ENCODE measurements at places on chromosomes 1 and 21. TPM values are rescaled to one million over a fixed set of nuclear protein-coding genes. Genes with fewer than 3 reads are reported as not detected.

DNA sequence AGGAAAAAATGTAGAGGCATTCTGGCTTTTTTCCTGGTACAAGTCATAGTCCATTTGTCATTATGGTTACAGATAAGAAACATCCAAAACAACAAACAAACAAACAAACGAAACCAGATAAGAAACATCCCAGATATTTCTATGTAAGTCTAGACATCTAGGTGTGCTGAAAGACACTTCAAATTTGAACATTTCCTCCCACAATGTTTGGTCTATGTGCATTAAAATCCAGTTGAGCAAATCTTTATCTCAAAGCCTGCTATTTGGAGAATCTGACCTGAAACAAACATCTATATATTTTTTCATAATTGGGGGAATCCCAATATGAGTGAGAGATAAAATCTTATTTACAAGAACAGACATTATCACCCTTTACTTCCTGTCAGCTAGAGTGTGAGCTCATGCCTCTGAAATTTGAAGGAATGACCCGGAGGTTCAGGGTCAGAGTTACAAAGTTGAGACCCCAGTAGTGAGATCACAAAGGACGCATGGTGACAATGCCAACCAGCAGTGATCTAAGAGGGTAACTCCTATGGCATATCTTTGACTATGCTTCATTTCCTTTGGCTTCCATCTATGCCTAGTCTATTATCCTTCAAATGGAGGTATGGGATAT, 182.9 kb upstream of the ATP1B1 start:
- no peaks in the 10 kb centered on the region for H3K4me1 ChIP-seq
- no peaks in the 10 kb centered on the region for H3K36me3 ChIP-seq
- DNase-seq, result no peak
- H3K27me3 ChIP-seq, result no peaks in the 10 kb centered on the region
- H3K27ac ChIP-seq, result no peak overlapping the region

DNA sequence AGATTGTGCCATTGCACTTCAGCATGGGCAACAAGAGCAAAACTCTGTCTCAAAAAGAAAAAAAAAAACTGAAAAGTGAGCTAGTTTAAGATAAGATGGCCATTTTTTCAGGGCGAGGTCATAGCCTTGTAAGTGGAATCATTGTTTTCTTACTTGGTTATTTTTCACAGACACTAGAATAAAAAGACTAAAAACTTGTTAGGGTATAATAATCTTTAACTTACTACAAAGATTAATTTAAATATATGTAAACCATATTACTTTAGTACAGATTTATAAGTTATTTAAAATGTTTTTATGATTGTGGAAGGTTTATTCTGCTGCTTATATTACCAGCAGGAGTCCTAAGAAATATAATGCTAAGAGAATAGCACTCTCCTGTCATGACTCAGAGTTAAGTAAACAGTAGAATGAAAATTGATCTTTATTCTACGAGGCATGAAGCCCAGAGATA, 23.5 kb downstream of the ANGPTL1 start:
- no peak for DNase-seq
- H3K4me3 ChIP-seq, result no peak overlapping the region
- no peak overlapping the region for H3K27ac ChIP-seq
- no peaks in the 10 kb centered on the region for H3K4me1 ChIP-seq
- H3K27me3 ChIP-seq, result no peaks in the 10 kb centered on the region

GRCh38 chr1:116544588-116545358, 26.1 kb downstream of the CD58 start:
- no peak overlapping the region for H3K27ac ChIP-seq
- no peaks in the 10 kb centered on the region for H3K27me3 ChIP-seq
- no peak overlapping the region for H3K4me3 ChIP-seq
- no peak for DNase-seq
- H3K36me3 ChIP-seq, result peaks cover 13% of the 10 kb centered on the region
- H3K4me1 ChIP-seq, result peaks cover 48% of the 10 kb centered on the region

- H3K27me3 ChIP-seq, result peaks cover 5% of the 10 kb centered on the region
- H3K4me3 ChIP-seq, result no peak overlapping the region
- no peaks in the 10 kb centered on the region for H3K4me1 ChIP-seq
- no peak overlapping the region for H3K27ac ChIP-seq
- no peaks in the 10 kb centered on the region for H3K36me3 ChIP-seq
- DNase-seq, result peak; percentile 45
Observed at GRCh38 chr1:40948741-40949443, 30.6 kb upstream of the CTPS1 start.

Gene CAPN8
- not detected for polyA plus RNA-seq

Gene TRIM58
- polyA plus RNA-seq, result 0.24 TPM

All from CD4-positive, alpha-beta memory T cell (primary cell).